Memory B cell (primary cell): ENCODE measurements at places on chromosomes 1 and 21.

GRCh38 chr1:22500471-22500870, 48.8 kb downstream of the ZBTB40 start:
- DNase-seq: no peak

GRCh38 chr1:52674497-52675384, 23.4 kb downstream of the COA7 start:
- DNase-seq: no peak

GRCh38 chr21:43703035-43703880, 15.7 kb upstream of the PDXK start:
- DNase-seq: no peak

- no peak for DNase-seq
These were observed 495 bp downstream of the PI4KB start for GRCh38 chr1:151326619-151327222.

DNA sequence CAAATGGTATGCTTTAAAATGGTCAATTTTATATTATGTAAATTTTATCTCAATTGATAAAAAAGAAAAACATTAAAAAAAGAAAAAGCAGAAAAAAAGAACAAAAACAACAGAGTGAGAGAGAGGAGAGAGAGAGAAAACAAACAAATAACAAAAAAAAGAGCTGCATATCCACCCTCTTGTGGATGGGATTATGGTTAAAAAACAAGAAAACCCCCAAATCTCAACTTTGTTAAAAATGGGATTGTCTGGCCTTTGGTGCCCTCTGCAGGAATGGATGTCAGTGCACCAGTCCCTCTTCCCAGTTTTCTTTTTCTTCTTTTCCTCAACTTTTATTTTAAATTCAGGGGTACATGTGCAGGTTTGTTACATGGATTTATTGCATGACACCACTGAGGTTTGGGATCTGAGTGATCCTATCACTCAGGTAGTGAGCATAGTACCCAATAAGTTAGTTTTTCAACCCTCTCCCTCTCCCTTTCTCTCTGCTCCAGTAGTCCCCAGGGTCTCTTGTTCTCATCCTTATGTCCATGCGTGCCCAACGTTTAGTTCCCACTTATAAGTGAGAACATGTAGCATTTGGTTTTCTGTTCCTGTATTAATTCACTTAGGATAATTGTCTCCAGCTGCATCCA, 28.1 kb downstream of the RNF187 start:
- DNase-seq: peak; percentile 28

GRCh38 chr1:172812118-172812517, 153.2 kb downstream of the FASLG start:
- DNase-seq: no peak

GRCh38 chr1:60402816-60403215, 329.2 kb upstream of the C1orf87 start:
- no peak for DNase-seq

DNA sequence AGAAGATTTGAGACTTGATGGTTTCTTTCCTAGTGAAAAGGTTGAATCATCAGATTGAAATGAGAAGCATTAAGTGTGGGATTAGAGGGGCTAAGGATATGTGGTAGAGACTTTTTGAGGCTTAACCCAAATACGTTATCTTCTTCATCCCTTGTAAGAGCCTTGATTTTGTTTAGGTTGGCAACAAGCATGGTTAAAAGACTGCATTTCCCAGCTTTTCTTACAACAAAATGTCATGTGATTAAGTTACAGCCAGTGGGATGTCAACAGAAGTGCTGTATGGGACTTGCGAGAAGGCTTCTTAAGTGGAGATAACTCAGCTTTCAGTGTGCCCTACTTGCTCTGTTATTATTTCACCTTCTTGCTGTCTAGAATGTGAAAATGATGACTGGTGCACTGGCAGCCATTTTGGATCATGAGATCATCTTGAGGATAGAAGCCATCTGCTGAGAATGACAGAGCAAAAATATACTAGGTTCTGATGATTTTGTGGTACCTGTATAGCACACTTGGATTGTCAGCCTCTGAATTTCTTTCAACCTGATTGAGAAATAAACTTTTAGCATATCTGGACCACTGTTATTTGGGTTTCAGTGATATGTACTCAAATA, 41.3 kb upstream of the GNG12 start:
- DNase-seq: no peak

DNA sequence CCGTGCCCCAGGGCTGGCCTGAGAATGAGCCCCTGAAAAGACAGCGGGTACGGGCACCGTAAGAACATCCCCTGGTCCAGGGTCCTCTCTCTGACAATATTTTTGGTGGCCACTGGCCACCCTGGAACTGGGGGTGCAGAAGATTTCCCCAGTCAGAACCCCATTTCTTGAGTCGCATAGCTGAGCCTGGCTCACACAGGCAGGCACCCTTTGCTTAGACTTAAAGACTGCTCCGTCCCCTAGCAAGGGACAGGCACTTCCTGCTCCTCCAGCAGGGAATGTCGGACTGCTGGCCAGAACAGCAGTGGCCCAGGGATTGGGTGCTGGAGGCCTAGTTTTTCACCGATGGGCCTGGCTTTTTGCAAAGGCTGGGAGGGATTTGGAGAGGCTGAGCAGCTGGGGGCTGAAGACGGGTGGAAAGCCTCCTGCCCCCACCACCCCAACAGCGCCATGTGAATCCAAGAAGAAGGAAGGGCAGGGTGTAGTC, 4.3 kb downstream of the OLIG2 start:
- no peak for DNase-seq

DNA sequence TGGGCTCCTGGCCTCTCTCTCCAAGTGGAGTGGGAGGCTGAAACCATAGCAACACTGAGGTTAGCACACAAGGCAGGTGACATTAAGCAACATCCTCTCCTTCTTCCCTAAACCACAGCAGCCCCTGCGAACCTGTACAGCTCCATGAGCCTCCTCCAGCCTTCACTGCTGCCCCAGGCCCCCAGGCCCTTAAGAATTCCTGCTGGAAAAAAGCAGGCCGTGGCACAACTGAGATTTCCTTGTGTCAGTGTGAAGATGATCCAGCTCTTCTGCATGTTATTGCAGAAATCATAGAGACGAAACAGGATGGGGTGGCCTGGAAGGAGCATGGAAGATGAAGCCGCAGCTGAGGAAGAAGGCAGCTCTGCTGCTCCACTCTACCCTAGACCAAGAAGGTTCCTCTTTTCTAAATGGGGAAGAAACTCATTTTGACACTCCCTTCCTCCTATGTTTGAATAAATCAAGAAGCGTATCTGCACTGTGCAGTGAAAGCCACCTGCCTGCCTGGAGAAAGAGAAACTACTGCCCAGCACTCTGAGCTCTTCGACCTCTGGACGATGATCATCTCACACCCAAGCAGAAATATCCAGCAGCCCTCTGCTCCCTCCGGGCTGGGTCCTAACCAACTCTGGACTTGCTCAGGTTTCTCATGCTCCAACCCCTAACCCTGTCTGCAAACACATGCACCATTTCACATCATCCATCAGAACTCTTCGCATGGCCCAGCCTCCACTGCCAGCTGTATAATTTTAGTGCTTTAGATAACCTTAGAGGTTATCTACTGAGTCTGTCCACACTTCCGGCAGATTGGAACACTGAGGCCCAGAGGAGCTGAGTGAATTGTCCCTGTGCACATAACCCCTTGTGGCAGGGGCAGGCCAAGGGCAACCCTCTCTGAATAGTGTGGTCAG, 20.7 kb downstream of the SH3BP5L start:
- DNase-seq: peak; percentile 62

GRCh38 chr1:3271866-3272265, 182.6 kb upstream of the ARHGEF16 start:
- no peak for DNase-seq

DNA sequence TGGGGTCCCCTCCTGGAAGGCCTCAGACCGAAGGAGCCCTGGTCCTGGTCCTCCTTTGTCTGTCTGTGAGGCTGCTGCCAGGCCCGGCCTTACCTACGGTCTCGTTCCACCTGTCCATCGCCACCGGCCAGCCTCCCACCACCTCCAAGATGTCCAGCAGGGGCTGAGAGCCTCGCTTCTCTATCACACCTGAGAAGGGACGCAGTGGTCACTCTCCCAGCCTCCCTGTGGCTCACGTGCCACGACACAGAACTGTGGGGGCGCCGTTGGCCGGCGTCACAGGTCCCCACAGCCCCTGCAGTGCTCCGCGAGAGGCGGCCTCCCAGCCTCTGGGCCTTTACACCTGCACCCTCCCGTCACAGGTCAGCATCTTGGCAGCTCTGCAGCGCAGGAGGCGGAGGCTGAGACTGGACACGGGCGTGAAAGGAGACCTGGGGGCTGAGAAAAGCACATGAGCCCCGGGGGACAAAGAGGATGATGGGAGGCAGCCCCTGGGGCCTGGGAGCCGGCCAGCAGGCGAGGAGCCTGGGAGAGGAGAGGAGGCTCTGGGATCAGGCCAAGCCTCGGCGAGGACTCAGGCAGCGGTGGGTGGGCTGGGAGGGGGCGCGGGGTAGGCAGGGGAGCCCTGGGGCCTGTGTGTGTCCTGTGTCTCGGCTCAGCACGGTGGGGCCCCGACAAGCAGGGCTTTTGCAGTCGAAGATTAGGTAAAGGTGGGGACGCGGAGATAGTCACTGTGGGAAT, 20.5 kb downstream of the PRXL2B start:
- DNase-seq: no peak
